ENCODE measurements at places on chromosomes 12 and 14. TPM values are rescaled to one million over a fixed set of nuclear protein-coding genes. Genes with fewer than 3 reads are reported as not detected.

- DNase-seq, result peak; percentile 25
Observed at GRCh38 chr12:100716945-100717732, 77.4 kb upstream of the ANO4 start.

The SERPINA5 gene
- 5.3 TPM for polyA plus RNA-seq

GRCh38 chr12:109804820-109805761 lies 28.1 kb downstream of the TRPV4 start:
- peak; percentile 26 for DNase-seq

DNA sequence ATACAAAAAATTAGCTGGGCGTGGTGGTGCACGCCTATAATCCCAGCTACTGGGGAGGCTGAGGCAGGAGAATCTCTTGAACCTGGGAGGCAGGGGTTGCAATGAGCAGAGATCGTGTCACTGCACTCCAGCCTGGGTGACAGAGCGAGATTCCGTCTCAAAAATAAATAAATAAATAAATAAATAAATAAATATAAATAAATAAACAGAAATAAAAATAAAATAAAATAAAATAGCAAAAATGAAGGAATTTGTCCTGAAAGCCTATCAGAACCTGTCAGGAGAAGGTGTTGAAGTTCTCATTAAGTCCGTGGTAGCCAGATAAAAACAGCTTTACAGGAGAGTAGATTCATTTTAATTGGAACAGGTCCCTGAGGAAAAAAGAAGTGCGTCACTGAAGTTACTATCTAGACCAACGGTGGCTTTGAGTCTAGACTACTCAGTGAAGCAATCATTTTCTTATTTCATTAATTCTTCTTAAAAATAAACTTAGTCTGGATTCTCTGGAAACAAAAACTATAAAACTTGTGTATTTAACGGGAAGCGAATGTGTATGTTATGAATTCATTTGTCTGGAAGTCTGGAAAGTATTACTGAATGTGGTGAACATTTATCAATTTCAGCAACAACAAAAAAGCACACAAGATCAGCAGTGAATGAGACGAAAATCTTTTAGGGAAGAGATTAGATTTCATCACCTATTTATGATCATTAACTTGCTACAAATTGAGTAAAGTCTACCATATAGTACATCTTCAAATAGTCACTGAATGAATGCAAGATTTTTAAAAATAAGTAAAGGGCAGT lies 248.5 kb upstream of the PDE3A start:
- DNase-seq, result no peak

Measured in large intestine (tissue), 12 donors.